T follicular helper cell (primary cell): ENCODE measurements at places on chromosomes 1 and 21.

DNA sequence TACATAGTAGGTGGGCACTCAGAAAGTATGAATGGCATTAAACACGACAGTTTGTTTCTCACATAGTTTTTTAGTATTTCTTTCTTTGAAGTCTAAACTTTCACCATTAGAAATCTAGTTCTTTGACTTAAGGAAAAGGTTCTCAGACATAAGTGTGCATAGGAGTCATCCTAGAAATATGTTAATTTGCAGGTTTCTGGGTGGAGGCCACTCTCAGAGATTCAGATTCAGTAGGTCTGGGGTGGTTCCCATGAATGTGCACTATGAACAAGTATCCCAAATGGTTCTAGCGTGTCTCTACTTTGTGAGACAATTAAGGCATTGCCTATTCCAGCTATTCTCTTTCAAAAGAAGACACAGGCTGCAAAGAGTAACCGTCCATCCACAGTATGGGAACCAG, 119.3 kb downstream of the NGF start:
- no peak for DNase-seq

GRCh38 chr21:44279354-44280260, 6.1 kb upstream of the AIRE start:
- DNase-seq, result no peak

GRCh38 chr1:241022366-241022765, 334.6 kb downstream of the RGS7 start:
- no peak for DNase-seq

DNA sequence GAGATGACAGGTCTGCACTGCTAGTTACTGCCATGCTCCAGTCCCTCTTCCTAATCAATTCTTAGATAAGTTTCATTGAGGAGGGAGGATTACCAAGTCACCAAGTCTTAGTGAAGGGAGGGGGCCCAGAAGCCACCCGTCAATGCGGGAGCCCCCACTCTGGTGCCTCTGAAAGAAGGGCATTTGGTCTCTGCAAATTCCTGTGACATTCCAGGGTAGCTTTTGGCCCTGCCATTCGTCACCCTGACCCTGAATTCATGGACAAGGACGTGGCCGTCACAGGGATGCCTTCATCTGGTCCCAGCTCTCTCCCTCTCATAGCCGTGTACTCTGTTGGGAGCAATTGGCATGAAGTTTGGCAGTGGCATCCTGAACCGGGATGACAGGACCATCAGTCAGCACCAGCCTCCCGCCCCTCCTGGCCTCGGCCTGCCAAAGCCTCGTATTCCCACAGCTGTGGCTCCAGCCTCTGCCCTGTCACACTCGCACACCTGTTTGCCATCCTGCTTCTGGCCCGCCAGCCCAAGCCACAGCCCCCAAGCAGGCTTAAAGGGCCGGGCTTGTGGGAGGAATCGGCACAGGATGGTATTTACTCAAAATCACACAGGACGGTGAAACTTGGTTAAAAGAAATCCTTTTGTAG, 150.7 kb downstream of the CLIC6 start:
- no peak for DNase-seq

DNA sequence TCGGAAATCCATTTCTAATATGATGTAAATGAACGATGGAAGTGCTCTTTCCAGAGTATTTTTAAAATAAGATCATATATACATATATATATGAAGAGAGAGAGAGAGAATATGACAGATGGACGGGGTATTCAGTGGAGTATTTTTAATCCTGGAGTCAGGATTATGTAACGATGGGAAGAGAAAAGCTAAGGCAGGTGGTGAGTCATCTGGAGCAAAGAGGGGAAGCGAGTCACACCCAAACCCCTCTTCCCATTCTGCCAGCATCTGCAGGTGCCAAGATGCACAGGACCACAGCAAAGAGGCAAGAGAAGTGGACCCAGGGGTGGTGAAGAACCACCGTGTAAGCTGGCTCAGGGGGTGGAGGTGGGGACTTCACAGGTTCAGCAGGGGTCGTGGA, 102.7 kb upstream of the GRIK3 start:
- no peak for DNase-seq

DNA sequence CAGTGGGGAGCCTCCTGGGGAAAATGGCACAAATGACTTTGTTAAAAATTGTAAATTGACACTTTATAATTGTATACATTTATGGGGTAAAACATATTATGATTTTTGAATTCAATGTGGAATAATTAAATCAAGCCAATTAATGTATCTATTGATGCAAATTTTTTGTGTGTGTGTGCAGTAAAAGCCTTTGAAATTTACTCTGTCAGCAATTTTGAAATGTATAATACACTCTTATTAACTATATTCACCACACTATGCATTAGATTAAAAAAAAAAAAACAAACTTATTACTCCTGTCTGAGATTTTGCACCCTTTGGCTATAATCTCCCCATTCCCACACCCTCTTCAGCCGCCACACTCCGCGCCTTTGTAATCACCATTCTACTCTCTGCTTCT, 119.2 kb downstream of the S1PR1 start:
- no peak for DNase-seq

- no peak for DNase-seq
Observed at GRCh38 chr1:107100331-107100984, 40.4 kb upstream of the NTNG1 start.

DNA sequence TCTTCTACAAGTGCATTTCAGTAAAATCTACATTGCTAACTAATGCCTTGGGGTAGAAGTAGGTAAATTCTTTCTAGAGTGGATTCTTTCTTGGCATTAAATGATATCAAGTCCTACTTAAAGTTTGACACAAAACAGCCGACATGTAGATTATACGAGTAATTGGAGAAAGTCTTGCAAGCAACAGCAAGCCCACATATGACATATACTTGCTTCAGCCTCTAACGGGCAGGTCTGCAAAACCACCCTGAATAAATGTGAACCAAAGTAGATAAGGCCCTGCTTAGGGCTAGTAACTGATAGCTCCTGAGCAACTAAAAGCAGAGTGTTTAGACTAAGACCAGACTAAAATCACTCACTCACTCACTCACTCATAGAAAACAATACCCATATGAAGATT, 203.2 kb downstream of the LTN1 start:
- no peak for DNase-seq

DNA sequence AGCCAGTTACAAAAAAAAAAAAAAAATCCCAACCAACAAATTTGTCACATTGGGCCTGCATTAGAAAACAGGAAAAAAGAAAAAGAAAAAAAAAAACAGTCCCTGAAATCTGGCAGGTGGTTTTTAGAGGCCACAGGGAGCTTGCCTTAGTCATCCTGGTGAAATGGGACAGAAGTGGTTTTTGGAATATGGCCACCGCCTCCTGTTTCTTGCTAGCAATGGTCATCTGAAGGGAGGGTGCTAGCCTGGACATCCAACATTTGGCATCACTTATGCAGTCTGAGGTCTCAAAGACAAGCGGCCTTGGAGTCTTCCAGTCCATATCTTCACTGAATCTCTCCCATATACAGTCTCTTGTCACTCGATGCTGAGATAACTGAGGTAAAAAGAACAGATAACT, 20.1 kb upstream of the NKAIN1 start:
- DNase-seq, result no peak

GRCh38 chr21:43811262-43812105, 22.1 kb downstream of the RRP1 start:
- no peak for DNase-seq

- DNase-seq, result no peak
Observed at GRCh38 chr1:46001081-46001785, 131.2 kb downstream of the PIK3R3 start.

DNA sequence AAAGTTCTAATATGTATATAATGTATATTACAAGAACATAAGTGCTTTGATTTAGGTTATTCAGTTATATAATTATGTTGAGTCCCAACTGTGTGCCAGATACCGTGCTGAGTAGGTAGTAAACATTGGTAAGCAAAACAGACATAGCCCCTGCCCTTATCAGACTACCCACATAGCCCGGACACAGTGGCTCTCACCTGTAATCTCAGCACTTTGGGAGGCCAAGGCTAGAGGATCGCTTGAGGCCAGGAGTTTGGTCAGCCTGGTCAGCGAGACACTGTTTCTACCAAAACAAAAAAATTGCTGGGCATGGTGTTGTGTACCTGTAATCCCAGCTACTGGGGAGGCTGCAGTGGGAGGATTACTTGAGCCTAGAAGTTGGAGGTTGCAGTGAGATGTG, 30.7 kb downstream of the RNF11 start:
- no peak for DNase-seq

GRCh38 chr1:224519874-224520273, 85.3 kb upstream of the WDR26 start:
- no peak for DNase-seq

DNA sequence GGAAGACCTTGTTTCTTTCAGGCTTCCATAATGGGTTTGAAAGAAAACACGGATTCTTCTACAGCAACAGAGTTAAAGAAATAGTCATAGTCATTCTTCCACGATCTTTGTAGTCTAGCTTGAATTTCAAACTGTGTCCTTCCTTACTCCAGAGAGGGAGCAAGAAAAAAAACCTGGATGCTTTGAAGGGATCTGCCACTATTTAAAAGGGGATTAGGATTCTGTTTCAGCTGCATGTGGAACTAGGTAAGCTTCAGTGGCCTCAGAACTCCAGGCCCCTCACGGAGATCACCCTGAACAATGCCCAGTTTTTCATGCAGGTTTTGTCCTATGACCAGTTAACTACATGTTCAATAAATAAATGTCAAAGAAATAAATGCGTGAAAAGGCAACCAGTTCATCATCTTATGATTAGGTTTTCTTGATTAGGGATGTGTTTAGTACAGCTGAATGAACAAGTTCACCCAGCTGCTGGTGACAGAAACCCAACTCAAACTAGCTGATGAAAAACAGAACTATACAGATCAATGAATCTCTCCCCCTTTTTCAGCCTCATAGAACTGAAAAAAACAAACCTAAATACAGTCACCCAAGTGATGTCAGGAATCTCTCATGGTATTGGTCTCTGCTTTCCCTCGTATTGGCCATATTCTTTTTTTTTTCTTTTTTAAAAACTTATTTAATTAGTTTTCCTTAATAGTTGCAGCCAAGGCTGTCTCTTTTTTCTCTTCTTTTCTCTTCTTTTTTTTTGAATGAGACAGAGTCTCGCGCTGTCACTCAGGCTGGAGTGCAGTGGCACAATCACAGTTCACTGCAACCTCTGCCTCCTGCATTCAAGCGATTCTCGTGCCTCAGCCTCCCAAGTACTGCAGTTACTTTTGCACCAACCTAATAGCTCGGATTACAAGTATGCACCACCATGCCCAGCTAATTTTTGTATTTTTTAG, 14.6 kb upstream of the MPZL1 start:
- DNase-seq, result no peak

DNA sequence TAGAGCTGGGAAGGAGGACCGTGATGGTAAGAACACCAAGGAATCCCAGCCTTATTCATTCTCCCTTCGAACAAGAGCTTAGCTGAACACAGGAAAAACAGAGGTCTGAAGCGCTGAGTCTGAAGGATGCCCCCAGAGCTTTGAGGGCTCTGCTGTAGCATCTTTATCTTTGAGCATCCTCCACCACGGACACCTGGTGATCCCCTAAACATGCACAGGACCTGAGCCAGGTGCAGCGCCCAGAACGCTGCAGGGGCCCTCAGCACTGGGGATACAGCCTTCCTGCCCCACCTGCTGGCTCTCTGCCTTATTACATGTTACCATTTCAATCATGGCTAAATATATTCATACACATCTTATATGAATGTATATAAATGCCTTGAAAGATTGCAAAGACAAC, 7.7 kb upstream of the GPATCH4 start:
- peak; percentile 47 for DNase-seq

- DNase-seq, result no peak
Observed at GRCh38 chr1:110293601-110294104, 45.5 kb upstream of the RBM15 start.

GRCh38 chr1:44025816-44026215, 5.4 kb downstream of the SLC6A9 start:
- DNase-seq, result no peak

GRCh38 chr1:230145505-230145899, 78.5 kb downstream of the GALNT2 start:
- DNase-seq, result no peak

- no peak for DNase-seq
Observed at GRCh38 chr1:160916666-160917065, 31.7 kb upstream of the ITLN1 start.

DNA sequence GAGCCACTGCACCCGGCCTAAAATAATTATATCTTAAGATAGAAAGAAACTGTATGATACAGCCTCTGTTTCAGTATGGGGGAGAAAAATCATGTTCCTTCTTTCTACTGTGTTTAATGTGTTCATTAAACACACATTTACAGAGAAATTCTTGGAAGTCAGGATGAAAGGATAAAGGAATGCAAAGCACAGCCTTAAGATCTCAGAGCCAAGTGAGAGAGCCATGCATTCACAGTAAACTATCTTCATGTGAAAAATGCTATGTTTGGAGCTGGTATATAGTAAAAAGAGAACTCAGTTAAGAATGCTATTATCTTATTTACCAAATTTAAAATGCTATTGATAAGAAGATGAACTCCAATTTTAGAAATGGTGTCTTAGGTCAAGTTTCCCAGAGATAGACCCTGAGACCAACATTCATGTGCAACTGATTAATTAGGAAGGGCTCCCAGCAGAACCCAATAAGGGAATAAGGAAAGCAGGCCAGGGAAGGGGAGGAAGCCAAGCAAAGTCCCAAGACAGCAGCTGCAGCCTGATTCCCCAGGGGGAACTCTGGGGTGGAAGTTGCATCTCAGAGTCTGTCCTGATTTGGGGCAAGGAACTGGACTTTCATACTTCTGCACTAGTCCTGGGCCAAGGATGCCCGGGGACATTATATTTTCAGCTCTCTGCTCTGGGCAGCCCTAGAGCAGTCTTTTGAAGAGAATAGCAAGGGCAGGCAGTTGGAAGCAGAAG, 130.0 kb upstream of the ZNF648 start:
- no peak for DNase-seq

- DNase-seq, result no peak
Observed at GRCh38 chr1:204568576-204569315, 52.5 kb downstream of the MDM4 start.

- no peak for DNase-seq
Observed at GRCh38 chr1:42052072-42052699, 101.0 kb upstream of the GUCA2B start.

GRCh38 chr1:173253046-173253445, 45.9 kb upstream of the TNFSF4 start:
- DNase-seq, result no peak

- no peak for DNase-seq
Observed at GRCh38 chr1:38132681-38133080, 86.1 kb upstream of the POU3F1 start.

DNA sequence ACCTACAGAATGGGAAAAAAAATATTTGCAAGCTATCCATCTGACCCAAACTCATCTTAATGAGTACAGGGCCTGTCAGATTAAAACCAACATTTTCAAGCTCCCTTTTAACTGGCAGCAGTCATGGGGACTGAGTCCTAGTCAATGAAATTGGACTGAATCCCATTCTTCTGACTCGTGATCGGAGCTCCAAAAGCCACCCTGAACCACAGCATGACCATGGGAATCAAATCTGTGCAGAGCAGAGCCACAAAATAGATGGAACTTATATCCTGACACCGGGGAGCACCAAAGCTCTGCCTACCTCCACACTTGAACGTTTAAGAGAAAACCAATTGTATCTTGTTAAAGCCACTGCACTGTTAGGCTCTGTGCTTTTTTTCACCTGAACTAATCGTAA, 5.0 kb upstream of the RWDD3 start:
- DNase-seq, result no peak

- no peak for DNase-seq
Observed at GRCh38 chr1:33410091-33410701, 20.7 kb downstream of the PHC2 start.

GRCh38 chr21:33219954-33220353, 9.8 kb upstream of the IFNAR2 start:
- DNase-seq, result no peak

GRCh38 chr1:207500306-207500705, 4.3 kb downstream of the CR1 start:
- DNase-seq, result no peak

GRCh38 chr1:233707153-233707879, 93.4 kb downstream of the KCNK1 start:
- no peak for DNase-seq
